ENCODE measurements at places on chromosomes 3 and 15.

DNA sequence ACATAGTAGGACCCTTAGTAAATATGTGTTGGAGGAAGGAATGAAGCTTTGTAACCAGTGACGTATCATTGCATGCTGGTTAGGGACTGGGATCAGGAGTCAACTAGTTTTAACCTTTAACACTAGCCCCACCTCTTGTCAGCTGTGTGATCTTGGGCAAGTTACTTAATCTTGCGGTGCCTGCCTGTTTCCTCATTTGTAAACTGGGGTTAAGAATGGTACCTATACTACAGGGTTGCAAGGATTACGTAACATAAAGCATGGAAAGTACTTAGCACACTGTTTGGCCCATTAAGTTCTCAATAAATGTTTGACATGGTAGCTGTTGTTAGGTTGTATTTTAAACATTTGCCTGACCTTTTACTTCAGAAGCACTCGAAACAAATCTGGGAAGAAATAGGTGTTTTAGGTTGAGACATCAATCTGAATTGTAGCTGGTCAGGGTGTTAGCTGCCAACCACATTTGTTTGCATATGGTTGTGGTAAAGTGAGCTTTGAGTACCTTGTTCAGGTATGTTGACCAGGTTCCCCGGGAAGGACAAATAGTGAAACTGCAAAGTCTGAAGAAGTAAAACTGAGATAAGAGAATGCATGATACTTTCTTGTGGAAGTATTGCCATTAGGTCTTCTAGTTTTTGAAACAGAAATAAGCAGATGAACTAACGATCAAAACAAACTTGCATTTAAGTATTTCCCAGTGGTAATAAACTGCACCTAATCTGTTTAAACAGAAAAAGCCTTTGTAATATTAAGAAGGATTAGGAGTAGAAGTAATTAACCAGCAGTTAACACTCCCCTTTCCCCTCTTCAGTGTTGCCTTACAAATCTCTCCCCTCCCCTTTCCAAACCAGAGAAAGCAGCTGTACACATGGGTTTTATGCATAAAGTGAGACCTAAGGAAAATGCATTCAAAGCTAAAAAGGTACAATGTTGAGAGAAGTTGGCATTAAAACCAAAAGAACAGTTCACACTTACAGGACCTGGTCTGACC is 25.8 kb upstream of the SCAANT1 start:
- DNase-seq = no peak

GRCh38 chr3:71872256-71872655 is 87.3 kb upstream of the PROK2 start:
- no peak for DNase-seq

GRCh38 chr15:96893159-96893906 is 562.8 kb downstream of the NR2F2 start:
- DNase-seq = no peak

DNA sequence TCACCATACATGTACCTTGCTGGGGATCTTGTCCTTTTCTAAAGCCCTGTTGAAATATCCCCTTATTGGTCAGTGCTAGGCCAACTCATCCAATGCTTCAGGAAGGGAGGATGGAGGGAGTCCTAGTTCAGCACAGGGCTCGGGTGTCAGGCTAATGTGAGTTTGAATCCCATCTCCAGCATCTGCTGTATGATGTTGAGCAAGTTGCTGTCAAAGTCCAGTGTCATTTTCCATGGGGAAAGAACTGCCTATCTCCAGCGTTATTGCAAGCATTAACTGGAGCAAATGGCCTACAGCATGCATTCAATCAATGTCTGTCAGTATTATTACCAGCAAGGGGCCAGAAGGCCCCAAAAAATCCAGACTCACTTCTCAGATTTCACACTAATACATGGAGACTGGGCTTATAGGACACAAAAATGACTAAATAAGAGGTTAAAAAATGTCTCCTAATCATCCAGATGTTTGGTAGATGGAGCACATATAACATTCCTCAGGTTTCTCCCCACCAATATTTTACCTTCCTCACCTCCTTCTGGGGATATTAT is 40.8 kb downstream of the SRGAP3 start:
- DNase-seq = no peak

- DNase-seq = no peak
Observed at GRCh38 chr3:4231041-4231440, 72.1 kb upstream of the SETMAR start.

DNA sequence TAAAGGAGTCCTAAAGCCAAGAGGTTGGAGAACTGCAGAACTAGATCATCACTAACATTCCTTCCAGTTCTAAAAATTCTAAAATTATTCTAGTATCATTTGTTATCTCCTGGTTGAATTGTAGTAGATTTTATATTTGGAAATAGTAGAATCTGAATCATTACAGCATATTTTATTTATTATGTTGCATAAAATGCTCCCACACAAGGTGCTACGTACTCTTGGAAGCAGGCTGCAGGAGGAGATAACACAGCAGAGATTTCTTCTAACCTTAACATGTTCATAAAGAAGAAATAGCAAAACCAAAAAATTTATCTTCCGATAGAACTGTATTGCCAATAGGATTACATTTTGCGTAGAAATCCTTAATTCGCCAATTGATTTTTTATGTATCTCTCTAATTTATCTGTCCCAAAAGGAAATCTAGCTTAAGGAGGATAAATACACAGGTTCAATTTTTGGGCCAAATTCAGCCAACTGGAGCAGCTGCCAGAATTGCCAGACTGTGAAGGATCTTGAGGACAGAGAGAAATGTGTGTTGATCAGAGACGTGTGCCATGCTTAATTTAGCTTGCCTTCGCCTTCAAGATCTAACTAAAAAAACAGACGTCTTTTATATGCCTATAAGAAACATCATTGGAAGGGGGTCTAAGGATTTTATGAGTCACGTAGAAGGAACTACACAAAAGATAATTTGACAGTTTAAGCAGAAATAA is 134.4 kb upstream of the MITF start:
- DNase-seq = no peak

- DNase-seq = no peak
Observed at GRCh38 chr15:52318729-52319500, 23.3 kb upstream of the MYO5C start.

DNA sequence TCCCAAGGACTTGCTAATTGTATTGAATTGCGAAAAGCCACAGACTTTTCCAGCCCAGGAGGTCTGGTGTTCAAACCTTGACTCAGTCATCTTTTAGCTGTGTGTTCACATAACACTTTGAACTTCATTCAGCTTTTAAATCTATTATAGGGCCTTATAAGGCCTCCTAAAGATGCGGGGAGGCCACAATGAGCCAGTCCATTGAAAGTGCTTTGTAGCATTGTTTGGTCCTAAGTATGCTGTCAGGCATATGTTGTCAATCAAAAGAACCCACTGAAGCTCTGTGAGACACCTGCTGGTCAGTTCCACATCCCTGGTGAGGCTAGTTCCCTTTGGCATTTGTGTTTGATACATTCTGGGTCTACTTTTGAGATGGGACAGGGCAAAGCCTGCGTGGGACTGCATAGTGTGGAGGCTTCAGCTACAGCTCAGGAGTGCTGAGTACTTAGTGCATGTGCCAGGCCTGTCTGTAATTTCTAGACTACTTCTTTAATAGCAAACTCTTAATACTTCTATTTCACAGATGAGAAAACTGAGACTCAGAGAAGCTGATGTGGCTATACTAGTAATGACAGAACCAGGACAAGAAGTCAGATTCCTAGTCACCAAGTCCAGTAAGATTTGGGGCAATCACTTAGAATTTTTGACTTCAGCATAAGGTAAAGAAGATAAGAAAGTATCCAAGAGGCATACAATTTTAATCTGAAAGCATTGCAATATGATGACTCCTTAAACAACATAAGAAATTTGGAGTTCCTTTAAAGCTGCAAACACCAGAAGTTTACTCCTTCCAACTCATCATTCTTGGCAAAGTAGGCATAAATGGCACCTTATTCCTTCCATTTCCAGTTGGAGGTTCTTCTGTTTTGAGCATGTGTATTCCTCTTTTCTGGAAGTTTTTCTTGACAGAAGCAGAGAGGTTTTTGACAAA is 213.0 kb downstream of the PDCD6IP start:
- DNase-seq = no peak

DNA sequence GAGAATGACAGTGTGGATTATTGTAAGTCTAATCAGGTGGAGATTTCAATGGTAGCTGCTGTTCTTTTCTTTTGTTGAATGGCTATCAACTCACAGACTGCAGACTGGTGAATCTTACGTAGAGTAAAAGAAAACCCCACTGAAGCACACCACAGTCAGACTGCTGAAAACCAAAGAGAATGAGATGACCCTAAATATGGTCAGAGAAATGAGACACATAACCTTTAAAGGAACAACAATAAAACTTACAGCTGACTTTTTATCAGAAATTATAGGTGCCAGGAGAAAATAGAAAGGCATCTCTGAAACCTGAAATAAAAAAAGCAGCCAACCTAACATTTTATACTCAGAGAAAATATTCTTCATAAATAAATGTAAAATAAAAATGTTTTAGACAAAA is 12.7 kb upstream of the UBE3A start:
- no peak for DNase-seq

DNA sequence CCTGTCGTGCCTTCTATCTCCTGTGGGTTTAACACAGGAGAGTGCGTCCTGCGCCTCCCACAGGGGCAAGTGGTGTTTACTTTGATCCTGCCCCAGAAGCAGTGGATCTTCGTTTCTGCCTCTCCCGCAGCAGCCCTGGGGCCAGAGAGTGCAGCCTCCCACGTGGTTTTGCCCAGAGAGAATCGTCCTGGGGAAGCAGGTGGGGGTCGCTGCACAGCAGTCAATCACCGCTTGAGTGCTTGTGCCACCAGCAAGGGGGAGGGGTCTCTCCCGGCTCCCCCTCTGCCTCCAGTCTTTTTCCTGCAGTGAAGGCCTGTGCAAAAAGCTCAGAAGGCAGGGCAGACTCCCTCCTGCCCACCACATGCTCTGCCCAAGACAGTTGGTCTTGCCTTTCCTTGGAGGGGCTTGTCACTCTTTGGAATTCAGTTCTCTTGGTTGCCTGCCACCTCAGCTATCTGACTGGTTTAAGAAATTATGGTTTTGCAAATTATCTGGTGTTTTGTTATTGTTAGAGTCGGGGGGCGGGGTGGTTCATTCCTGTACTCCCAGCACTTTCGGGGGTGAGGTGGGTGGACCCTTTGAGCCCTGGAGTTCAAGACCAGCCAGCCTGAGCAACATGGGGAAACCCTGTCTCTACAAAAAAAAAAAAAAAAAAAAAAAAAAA is 26.9 kb downstream of the STOML1 start:
- DNase-seq = no peak

- no peak for DNase-seq
Observed at GRCh38 chr3:56590814-56591213, 33.8 kb downstream of the CCDC66 start.

DNA sequence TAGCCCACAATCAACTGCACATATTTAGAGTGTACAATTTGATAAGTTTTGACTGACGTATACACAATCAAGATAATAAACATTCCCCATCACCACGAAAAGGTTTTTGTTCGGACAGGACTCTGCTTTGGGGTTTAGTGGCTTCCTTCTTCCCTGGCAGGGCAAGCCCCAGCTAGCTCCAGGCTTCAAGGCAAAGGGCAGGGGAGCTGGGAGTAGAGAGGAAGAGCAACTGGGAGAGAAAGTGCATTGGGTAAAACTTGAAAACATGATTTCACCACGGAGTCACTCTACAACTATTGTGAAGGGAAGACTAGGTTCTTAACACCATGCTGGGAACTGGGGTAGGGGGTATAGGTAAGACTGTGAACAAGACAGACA is 185.1 kb upstream of the UBE2E1 start:
- no peak for DNase-seq

GRCh38 chr15:49721621-49722020 is 100.8 kb downstream of the DTWD1 start:
- DNase-seq = no peak

GRCh38 chr3:175951047-175951694 is 1092.0 kb downstream of the NAALADL2 start:
- DNase-seq = no peak

DNA sequence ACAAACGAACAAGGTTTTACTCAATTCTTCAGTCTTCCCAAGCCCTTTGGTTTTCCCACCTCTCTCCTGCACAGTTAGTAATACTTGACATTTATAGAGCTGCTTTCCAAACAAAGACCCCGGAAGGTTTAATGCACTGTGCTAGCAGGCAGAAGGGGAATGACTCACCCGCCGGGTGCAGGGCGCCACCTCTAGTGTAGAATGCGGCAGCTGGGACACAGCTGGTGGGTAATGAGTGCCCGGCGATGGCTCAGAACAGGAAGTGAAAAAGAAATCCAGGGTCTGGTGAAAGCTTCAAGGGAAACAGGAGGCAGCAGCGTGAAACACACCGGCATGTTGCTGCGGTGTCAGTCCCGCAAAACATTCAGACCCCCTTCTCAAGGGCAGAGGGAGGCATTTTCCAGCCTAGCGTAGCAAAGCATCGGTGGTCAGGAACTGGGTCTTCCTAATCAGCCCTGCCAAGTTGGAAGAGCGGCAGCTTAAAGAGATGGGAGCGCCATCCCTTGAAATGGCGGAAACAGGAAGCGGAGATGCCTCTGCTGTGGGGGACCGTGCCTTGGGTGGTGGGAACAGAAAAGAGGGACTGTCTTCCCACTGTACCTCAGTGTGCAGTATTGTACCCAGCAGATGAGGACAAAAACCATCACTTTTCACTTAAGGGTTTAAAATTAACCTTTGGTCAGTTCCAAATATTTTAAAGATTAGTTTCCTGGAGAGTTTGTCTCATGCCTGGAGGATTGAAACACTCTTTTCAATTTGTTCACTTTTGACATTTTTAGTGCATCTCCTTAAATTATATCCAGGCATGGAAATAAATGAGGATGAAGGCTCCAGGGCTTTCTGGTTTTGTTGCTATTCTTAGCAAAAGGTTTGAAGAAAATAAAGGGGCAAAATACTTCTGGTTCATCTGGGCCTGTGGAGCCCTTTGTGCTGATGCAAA is 160.7 kb upstream of the MCTP2 start:
- no peak for DNase-seq

DNA sequence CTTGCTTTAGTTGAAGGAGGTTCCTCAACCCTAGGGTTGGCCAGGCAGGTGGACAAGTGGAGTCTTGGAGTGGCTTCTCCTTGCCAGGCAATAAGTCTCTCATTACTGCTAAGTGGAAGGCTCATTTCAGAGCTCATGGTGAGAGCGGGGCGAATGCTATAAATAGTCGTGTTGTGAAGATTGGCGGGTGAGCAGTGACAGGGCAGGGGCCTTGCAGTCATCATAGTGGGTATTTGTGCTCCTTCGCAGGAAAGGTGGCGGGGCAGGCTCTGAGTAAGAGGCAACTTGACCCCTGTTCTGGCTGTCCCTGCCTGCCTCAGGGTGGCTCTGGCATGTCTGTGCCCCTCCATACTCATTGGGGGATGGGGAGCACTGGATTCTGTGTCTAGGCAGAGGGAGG is 8.7 kb upstream of the GRM2 start:
- no peak for DNase-seq

DNA sequence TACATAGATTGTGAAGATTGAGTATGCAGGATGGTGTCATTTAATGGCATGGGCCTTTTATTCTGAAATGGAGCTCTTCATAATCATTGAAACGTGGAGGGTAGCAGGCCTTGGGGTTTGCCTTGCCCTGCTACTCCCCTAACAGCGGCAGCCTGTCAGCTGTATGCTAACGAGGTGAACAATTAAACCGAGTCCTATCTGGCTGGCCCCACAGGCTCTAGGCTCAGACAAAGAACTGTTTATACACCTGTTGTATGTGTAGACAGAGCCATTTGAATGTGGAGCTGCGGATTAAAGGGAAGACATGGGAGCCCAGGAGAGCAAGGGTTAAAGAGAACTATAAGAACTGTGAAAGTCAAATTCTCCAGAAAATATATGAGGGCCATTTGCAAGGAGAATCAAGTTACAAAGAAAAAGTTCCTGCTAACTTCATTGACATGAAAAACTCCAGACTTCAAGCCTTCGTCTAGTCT is 116.7 kb upstream of the CGNL1 start:
- DNase-seq = no peak

Data from stimulated activated CD8-positive, alpha-beta memory T cell treated with anti-CD3 and anti-CD28 coated beads, Interleukin-2, amount 100 ng/mL, for 1 hour (primary cell).